Right cardiac atrium (tissue), 5 donors: ENCODE measurements at places on chromosomes 3 and 15. TPM values are rescaled to one million over a fixed set of nuclear protein-coding genes. Genes with fewer than 3 reads are reported as not detected.

- no peak for DNase-seq
Measured at GRCh38 chr3:14938954-14939353, 8.4 kb upstream of the NR2C2 start.

Gene PPP1R14D
- not detected for polyA plus RNA-seq

Gene LDHAL6B
- not detected for polyA plus RNA-seq

- no peak for DNase-seq
Measured at GRCh38 chr3:3665961-3666640, 133.1 kb upstream of the LRRN1 start.

DNA sequence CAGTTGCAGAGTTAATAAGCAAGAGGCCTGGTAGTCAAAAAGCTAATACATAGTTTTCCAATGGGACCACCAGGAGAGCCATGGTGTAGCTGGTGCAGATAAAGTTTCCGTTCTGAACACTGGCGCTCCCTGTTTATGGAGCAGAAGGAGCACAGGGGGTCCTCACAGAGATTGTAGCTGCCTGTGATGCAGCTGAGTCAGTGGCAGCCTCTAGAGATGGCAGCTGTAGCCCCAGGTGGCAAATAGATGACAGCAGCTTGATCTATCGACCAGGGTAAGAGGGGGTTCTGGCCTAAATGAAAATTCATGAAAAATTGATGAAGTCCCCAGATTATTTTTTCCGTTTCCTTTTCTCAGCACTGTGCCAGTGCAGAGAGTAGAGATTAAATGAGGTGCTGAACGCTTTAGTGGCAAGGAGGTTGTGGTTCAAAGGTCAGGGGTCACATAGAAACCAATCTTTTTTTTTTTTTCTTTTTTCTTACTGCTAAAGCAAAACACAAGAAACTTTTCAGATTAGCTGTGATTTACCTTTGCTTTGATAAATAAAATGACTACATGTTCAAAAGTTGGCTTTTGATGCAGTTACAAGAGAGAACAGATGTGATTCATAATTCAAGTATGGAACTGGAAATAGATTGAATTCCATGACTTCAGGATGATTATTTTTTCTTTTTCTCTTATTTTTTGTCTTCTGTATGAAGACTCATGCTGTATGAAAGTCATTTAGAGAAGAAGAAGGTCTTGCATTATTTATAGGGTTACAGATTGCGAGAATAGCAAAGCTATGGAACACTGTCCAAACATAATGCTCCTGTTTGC, 63.3 kb downstream of the ROBO2 start:
- no peak for DNase-seq

DNA sequence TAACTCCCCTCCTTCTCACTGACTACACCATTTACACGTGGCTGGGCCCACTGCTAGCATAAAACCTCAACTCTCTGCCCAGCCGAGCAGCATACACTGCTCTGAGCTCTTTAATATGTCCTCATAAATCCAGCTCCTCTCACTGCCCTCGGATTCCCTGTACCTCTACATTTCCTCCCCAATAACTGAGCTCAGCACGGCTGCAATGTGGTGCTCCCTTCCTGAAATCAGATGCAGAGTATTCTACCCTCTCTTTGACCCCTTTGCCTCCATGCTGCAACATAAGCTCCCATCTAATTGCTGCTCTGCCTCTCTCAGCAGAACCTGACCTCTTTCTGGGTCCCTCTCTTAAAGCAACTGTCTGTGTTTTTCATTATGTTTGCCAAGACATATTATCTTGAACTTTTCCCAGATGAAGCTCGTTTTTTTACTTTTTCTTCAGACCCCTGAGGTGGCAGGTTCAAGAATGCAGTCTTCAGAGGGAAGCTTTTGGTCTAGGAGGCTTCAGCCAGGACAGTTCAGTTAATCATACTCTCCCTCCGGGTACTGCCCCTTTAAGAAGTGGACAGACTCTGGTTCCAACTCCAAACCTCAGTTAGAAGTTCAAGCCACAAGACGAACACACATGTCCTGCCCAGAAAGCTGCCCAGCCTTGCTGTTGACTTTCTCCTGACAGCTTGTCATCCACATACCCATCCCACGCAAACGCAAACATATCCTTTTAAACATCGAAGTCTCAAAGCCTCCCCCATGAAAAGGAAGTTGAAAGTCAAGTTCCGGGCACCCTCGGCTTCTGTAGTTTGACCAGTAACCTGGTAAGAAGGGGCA, 81.1 kb upstream of the NEO1 start:
- no peak for DNase-seq

DNA sequence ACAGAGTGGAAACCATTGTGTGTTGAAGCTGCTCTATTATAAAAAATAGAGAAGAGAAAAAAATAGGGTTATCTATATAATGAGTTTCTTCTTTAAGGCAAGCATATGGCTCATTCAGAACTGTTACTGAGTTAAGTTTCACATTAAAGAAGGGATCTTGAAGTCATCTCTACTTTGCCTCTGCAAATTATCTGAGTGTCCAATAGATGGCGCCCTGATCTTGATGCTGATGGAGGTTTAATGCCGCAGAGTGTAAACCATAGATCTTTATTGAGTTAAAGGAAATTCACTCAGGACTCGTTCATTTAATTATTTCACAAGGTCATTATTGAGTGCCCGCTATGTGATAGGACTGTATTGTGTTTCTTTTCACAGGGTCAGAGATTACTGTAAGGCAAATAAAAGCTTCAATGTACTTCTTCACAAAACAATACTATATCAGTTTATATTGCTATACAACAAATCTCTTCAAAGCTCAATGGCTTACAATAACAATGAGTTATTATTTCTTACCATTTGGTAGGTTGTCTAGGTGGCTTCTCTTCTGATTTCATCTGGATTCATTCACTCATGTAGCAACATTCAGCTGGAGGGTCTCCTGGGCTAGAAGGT, 171.4 kb downstream of the NSUN3 start:
- no peak for DNase-seq

GRCh38 chr3:103127737-103128136, 692.9 kb downstream of the ZPLD1 start:
- no peak for DNase-seq

DNA sequence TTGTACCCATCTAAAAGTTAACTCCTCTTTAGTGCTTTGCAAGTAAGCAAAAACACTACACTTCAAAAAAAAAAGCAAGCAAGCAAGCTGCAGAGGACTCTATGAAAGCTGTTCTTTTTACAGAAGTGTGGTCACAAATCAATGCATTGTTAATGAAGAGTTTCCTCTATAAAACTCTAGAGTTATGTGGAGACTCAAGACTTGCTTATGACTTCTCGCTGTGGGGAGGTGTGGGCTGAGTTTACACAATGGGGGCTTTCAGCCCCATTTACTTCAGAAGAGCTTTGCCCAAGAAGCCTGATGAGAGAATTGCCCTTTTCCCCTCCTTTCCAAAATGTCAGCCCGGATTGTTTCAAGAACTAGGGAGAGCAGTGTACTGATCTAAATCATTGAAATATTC, 144.4 kb downstream of the IGSF11 start:
- no peak for DNase-seq

- no peak for DNase-seq
Measured at GRCh38 chr3:88986834-88987233, 120.6 kb upstream of the EPHA3 start.

DNA sequence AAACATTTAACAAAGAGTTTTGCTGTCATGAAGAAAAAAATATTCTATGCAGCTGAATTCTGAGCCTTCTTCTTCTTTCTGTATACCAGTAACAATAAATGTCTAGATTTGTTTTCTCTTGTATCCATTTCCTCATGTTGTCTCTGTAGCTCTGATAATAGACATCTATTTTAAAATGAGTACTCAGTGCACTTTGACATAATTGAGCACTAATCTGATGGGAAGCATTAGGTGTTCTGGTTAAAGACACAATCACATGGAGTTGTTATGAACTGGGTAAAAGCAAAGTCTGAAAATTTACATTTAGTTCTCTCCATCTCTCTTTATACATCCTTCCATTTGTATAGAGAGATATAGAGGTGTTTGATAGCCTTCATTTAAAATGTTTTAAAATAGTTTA, 230.0 kb downstream of the BCHE start:
- DNase-seq: no peak

DNA sequence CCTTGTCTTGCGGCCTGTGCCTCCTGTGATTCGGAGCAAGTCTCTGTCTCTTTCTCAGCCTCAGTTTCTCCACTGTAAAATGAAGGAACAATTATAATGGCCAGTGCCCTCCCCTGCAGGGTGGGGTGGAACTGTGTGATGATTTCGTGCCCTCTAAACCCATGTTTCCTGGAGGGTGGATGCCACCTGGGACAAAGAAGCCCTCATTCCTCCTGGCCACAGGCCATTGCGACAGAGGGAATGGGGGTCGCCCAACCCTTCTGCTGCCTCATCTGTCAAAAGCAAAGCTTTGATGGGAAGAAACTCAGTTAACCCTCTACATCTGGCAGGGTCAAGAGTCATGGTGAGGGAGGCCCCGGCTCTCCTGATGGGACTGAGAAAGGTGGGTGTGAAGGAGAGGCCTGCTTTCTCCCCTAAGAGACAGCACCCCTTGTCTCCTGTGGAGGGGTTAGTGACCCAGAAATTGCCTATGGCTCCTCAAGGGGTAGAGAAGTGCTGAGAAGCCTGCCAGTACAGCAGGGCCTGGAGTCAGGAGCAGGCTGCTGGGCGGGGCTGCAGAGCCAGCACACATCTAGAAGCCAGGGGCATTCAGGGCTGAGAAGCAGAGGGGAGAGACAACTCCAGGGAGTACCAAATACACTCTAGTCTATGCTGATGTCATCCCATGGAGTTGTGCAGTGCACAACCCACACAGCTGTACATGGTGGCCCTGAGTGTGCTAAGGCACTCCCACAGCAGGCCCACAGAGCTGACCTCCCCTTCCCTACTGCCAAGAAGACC, 61.0 kb downstream of the PLXNA1 start:
- DNase-seq: peak; percentile 51

- no peak for DNase-seq
Measured at GRCh38 chr3:156776031-156776430, 50.1 kb upstream of the LEKR1 start.

DNA sequence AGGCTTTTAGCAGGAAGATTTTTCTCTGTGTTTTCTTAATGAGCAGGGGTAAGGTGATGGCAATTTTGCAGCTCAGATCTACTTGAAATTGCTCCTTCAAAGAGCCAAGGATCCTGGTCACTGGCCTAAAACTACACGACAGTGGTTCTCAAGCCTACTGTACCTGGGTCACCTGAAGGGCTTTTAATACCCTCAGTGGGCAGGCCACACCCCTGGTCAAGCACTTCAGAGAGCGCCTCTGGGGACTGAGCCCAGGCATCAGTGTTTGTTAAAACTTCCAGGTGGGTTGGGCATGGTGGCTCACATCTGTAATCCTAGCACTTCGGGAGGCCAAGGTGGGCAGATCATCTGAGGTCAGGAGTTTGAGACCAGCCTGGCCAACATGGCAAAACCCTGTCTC, 158.4 kb downstream of the FAM43A start:
- DNase-seq: no peak

Gene PIGZ
- 3.6 TPM for polyA plus RNA-seq
